Esophagus muscularis mucosa (tissue), 4 donors: ENCODE measurements at places on chromosomes 16 and 17. TPM values are rescaled to one million over a fixed set of nuclear protein-coding genes. Genes with fewer than 3 reads are reported as not detected.

The PPM1E gene
- total RNA-seq = 0.91 TPM

The CX3CL1 gene
- total RNA-seq = 27.4 TPM

The COX6A2 gene
- 1.3 TPM for total RNA-seq

The CIBAR2 gene
- not detected for total RNA-seq
